ENCODE measurements at places on chromosomes 3 and 15. TPM values are rescaled to one million over a fixed set of nuclear protein-coding genes. Genes with fewer than 3 reads are reported as not detected.

HTR3E gene
- not detected for total RNA-seq

GOLGA8G gene
- not detected for total RNA-seq

EPHB3 gene
- total RNA-seq = 0.34 TPM

CLSTN2 gene
- 0.03 TPM for total RNA-seq

SPINK8 gene
- total RNA-seq = not detected

AHSG gene
- 0.11 TPM for total RNA-seq

VEPH1 gene
- total RNA-seq = 0.10 TPM

MESP2 gene
- total RNA-seq = 0.51 TPM

Data from A549 treated with CpdA at 1 μM for 4 hours (cell line).